ENCODE measurements at places on chromosomes 4 and X.

DNA sequence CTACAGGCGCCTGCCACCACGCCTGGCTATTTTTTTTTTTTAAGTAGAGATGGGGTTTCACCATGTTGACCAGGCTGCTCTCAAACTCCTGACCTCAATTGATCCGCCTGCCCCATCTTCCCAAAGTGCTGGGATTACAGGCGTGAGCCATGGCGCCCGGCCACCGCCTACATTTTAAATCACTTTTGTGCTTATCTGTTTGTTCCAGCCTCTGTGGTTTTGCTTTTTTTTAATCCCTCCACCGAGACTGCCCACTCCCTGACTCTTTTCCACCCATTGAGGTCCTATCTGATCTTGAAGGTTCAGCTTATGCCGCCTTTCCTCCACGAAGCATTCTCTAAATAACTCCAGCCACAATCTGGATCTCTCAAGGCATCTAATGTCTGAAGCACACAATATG lies 73.5 kb downstream of the CHRDL1 start:
- no peak for DNase-seq

GRCh38 chr4:40418430-40419230 lies 83.5 kb downstream of the CHRNA9 start:
- DNase-seq: no peak

DNA sequence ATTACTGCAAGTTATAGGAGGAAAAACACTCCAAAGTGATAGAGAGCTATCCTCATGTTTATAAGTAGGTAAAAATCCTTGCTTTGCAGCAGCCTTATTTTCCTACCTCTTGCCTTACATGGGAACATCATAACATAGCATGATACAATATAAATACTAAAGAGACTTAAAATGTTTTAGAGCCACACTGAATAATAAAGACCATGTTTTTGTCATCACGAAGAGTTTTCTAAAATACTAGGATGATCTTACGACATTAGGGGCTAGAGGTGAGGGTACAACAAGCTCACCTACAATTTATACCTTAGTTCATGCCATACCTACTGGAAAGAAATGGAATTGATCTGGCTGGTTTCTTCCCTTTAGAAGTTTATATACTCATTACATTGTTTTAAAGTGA lies 184.8 kb downstream of the FBXW7 start:
- DNase-seq: no peak

- DNase-seq: no peak
Observed at GRCh38 chrX:109299091-109299490, 182.8 kb downstream of the GUCY2F start.

- no peak for DNase-seq
Observed at GRCh38 chr4:3401436-3402171, 40.2 kb upstream of the HGFAC start.

GRCh38 chr4:26032630-26033317 lies 118.8 kb downstream of the SMIM20 start:
- DNase-seq: peak; percentile 41

DNA sequence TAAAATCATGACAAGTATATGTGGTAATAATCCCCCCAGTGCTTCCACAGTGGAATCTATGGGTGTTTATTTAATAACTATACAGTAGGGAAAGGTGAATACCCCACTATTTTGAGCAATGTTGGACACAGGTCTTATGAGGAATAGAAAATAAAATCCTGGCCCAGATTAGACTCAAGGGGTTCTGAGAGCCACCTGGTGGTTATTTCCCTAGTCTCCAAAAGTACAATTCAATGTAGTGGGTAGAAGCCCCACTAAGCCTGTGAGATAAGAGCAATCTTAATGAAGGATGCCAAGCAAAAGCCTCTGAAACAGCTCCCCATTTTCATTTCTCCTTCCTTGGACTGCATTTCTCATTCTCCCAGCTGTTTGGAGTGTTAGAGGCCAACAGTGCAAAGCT lies 328.2 kb upstream of the NR3C2 start:
- DNase-seq: no peak

GRCh38 chr4:19850909-19851308 lies 400.8 kb upstream of the SLIT2 start:
- no peak for DNase-seq

- peak; percentile 35 for DNase-seq
Observed at GRCh38 chrX:74550295-74550802, 64.1 kb downstream of the RLIM start.

- no peak for DNase-seq
Observed at GRCh38 chr4:138866314-138866713, 149.3 kb upstream of the NOCT start.

DNA sequence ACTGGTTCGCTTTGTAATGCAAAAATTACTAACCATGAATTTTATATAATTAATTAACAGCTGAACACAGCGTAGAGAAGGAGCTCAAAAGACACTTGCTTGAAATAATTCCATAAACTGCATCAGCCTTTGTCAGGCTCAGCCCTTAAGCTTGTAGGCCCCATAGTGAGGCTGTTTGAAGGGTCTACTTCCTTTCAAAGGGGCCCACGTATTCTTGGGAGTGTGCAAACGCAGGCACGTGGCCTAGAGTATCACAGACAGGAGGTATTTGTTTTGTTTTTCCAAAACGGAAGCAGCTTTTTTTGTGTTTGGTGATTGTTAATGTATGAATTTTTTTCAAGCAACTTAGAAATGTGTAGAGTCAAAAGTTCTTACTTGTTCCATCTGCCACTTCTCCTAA lies 25.6 kb upstream of the EGF start:
- DNase-seq: no peak

DNA sequence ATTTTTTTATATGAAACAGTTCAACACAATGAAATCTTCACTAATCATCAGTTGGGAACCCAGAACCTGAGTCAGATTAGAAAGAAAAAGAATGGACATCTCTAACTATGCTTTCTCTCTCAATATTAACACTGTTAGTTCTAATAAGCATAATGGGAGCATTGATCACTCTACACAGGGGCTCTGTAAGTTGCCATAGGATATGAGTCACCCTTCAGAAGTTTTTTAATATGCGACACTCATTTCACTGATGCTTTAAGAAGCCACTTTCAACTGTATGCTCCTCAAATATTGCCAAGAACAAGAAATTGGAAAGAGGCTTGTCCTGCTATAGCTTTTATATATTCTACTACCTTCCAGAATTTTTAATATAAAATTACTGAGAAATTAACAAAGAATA lies 187.0 kb downstream of the AASDH start:
- DNase-seq: no peak

GRCh38 chr4:148926276-148927260 lies 484.4 kb upstream of the NR3C2 start:
- DNase-seq: no peak

GRCh38 chrX:119008110-119008744 lies 33.8 kb downstream of the LONRF3 start:
- no peak for DNase-seq

GRCh38 chr4:157576671-157577217 lies 356.2 kb downstream of the GRIA2 start:
- no peak for DNase-seq

GRCh38 chrX:40325161-40325560 lies 227.4 kb upstream of the BCOR start:
- no peak for DNase-seq

- DNase-seq: no peak
Observed at GRCh38 chr4:183727482-183727881, 68.4 kb downstream of the TRAPPC11 start.

DNA sequence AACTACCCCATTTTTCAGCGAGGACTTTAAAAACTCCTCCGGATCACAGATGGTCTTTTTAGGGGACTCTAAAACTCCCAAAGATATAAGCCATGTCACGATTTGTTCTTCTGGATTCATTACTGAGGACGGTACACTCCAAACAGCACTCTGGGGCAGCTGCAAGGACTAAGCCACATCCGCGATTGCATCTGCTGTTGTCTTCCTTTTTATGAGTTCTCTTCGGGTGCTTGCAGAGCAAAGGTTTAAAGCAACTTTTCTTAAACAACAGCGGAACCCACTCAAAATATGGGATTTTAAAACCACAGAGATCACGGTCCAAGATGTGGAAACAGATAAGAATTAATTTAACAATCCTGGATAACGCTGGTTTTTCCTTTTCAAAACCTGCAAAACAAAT lies at the start of gene ARHGEF6:
Gene ARHGEF6, minus strand, starts transcription at position 170 of the 400 bp plus-strand sequence. Its CDS starts 50 bp downstream, at position 120.
- DNase-seq: no peak

- no peak for DNase-seq
Observed at GRCh38 chr4:130403221-130403620, 1307.3 kb downstream of the C4orf33 start.

GRCh38 chr4:102606846-102607450 lies 105.8 kb downstream of the NFKB1 start:
- DNase-seq: no peak

DNA sequence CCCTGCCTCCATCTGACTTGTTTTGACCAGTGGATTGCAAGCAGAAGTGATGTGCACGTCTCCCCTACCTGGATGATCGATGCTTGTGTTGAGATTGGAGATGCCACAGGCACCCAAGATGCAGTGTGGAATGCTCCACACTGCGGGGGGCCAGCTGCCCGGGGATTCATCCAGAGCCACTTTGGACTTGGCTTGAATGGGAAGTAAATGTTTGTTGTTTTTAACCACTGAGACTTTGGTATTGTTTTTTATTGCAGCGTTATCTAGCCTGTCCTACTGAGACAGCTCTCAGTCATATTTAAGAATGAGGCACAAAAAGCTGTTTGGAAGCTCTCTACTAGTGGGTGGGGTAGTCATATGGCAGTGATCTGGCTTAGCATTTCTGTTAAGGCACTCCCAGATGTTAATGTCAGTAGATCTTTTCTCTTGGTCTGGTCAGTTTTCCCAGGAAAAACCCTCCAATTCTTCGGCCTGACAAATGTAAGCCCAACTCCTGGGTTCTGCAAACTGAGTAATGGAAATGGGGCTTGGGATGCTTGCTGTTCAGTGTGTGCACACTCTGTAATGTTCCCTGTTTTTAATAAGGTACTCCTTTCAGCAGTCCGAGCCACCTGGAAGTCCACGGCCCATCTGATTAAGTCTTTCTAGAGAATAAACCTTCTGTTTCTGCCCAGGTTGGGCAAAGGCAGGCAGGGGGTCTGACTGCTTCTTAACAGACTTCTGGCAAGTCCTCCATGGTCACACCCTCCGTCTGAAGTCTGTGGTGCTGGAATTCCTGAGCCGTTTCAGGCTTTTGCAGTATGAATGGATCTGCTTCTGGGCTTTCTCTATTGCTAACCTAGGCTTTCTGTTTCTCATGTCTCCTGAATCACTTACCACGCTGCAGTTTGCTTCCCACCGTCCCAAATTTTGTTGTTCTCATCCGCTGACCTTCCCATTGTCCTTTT lies 74.8 kb downstream of the WWC2 start:
- no peak for DNase-seq

DNA sequence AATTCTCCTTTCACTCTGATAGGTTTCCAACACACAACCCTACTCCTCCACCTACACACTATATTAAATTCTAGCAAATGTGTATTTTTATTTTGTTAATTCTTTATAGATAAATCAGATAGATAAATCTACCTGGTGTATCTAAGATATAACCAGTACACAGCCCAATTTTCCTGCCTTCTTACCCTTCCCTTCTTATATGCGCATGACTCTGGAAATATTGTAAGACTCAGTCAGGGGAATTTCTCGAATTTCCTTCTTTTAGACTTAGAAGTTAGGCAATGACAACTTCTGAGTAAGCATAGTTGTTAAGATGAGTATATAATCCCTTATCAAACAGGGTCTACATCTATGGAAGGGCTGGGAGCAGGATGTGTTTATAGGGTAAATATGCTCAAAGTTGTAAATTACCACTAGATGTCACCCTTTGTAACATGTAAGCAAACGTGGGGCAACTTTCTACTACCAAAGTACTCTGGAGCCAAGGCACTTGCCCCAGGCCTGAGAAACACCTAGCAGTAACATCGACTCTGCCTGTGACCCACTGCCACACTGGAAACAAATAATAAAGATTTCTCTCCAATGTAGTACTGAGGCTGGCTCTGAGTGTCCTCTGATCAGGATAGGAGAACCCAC lies 444.7 kb downstream of the IQCM start:
- DNase-seq: no peak

DNA sequence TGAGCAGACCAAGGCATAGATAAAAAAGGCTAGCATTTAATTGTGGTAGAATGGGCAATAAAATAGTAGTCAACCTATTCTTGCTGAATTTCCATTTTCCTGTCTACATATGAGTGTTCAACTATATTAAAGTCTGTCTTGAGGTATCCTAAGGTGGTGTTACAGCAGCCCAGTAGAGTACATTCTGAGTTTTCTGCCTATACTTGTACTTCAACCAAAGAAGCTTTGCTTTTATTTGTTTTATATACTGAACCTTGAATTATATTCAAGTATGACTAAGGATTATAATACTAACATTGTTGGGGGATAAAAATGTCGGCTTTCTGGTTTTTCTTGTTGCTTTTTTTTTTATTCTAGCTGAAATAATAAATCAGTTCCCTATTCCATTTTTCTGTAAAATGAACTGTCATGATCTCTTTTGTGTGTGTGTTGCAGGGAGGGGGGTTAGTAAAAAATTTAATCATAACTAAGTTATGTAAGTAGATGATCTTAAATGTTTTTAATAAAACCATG lies 106.7 kb downstream of the PDLIM5 start:
- DNase-seq: no peak

GRCh38 chr4:139689093-139689722 lies 23.6 kb downstream of the MGST2 start:
- no peak for DNase-seq

DNA sequence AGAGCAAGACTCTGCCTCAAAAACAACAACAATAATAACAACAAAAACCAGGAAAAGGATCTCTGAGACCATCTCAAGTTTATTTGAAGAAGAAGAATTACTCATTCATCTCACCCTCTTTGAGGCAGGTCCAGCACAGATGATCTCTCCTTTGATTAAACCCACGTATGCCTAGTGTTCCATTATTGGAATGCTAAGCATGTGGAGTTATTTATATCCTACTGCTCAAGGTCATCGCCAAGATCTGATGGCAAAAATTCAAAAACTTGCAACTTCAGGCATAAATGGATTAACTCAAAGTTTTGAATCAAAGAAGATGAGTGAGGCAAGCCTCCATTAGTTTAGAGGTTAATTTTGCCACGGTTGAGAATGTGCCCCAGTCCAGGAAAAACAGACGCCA lies 184.2 kb downstream of the DHRSX start:
- no peak for DNase-seq

DNA sequence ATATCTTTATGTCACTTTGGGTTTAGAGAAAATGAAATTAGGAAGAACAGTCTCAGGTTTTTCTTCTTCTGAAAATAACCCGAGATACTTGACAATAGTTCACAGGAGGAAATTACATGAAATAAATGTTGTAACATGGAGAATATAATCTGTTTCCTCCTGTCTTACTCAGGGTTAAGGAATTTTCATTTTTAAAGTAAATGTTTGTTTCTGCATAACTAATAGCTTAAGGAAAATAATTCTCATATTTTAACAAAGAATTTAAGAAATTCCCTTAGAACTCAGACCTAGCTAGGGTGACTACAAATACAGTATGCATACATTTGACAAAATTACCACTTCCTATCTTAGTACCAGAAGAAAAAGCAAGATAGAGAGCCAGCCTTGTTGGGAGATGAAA lies 17.2 kb upstream of the SPRY1 start:
- DNase-seq: no peak

DNA sequence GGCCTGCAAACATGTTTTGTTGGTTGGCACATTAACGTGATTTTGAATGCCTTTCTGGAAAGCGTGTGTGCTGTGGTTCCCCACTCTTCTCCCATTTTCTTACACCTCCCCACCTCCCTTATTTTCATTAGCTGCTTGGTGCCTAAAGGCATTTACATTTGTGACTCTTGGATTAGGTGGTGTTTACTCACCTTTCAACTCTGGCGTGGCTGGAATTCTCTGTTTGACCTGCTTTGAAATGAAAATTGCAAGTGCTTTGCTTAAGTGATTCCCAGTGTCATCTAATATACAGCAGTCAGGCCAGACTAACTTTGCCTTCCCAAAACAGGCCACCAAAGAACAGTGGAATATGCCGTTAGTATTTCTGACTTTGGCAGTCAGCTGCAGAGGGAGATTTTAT lies 80.5 kb downstream of the NHSL2 start:
- no peak for DNase-seq

Measured in NCI-H774 (cell line).